ENCODE measurements at places on chromosomes 5 and 9. TPM values are rescaled to one million over a fixed set of nuclear protein-coding genes. Genes with fewer than 3 reads are reported as not detected.

GRCh38 chr5:77773734-77774280 is 2.3 kb downstream of the TBCA start:
- DNase-seq: no peak

- no peak for DNase-seq
Observed at GRCh38 chr5:66364186-66364585, 220.1 kb downstream of the SREK1 start.

DNA sequence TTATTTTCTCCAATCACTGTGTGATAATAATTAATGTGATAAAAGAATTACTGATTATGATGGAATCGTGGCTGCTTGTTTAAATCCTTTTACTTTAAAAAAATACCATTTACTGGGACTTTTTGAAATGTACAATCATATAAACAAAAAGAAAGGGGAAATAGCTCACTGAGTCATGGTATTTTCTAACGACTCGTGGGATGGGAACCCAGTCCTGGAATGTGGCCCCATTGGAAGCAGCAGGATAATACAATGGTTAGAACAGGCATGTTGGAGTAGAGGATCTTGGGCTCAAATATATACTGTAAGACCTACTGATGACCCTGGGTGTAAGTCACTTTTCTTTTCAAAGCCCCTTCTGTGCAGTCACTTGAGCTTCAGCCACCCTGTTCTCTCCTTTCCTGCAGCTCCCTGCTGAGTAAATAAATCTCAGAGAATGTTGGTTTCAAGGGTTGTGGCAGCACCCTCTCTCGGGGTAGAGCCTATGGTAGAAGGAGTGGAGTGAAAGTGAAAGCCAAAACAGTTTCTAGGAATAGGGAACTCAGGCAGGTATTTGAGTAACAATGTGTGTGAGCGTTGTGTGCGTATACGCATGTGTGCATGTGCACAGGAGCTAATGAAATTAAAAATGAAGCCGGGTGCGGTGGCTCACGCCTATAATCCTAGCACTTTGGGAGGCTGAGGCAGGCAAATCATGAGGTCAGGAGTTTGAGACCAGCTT is 40.8 kb upstream of the LARP1 start:
- DNase-seq: no peak

- DNase-seq: no peak
Observed at GRCh38 chr9:23820451-23821374, 5.3 kb downstream of the ELAVL2 start.

- DNase-seq: no peak
Observed at GRCh38 chr9:131279863-131280570, 3.7 kb upstream of the FAM78A start.

GRCh38 chr5:126675338-126675737 is 74.6 kb downstream of the PHAX start:
- no peak for DNase-seq

DNA sequence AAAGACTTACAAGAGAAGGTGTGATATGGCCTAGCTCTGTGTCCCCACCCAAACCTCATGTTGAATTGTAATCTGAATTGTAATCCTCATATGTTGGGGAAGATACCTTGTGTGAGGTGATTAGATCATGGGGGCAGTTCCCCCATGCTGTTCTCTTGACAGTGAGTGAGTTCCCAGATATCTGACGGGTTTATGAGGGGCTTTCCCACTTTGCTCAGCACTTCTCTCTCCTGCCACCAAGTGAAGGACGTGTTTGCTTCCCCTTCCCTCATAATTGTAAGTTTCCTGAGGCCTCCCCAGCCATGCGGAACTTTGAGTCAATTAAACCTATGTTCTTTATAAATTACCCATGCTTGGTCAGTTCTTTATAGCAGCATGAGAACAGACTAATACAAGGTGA is 49.0 kb downstream of the CDO1 start:
- no peak for DNase-seq

DNA sequence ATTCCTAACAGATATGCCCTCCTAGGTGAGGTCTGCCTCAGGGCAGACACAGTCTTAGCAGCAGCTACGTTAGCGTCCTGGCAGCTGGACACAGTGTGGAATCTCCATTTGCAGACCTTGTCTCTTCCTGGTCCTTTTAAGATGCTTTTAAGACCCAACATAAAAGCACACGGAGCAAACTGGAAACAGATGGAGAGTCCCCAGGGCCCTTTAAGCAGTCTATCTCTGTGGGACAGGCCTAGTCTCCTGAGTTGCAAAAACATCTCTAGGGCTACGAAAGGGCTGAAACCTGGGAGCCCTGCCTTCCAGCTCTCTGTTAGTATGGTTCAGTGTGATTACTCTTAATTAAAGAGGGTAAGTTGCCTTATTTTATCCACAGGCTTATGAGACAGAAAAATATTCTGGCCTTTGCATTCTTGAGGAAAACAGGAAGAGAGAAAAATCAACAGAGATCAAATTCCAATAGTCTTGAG is 66.0 kb upstream of the GNA14 start:
- DNase-seq: no peak

DNA sequence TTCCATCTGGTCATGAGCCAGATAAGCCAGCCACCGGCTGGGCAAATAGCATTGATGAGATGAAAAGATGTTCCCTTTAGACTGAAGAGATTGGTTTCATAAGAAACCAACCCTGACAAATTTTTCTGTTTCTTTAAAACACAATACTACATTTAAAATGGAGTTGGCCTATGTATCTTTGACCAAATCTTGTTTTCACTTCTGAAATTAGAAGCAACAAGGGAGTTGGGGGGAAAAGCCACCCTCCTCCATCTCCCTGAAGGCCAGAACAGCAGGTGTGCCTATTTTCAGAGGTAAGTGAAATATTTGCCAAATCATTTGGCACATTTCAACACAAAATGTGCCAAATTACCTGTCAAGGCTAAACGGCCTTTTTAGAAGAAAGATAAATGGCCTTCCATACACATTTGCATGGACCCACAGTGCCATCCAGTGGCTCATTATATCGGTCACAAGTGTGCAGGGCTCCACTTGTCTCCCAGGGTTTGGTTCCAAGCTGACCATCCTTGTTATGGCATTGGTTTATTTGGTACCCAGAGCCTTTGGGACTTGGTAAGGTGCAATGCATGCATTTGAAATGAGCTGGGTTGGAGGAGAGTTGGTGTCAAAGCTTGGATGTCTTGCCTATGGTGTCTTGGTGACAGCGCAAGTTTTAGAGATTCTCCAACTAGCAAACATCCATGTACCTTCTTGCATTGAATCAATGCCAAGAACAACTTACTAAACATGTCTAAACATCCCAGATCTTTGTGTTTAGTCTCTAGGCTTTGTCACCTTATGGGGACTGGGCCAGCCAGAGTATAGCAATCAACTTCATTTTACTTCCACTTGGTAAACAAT is 372.0 kb upstream of the KIF2A start:
- peak; percentile 22 for DNase-seq

DNA sequence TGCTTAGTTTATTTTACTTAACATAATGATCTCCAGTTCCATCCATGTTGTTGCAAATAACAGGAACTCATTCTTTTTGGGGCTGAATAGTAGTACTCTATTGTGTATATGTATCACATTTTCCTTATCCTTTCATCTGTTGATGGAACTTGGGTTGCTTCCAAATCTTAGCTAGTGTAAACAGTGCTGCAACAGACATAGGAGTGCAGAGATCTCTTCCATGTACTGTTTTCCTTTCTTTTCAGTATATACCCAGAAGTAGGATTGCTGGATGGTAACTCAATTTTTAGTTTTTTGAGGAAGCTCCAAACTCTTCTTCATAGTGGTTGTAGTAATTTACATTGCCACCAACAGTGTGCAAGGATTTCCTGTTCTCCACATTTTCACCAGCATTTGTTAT is 138.8 kb upstream of the POC5 start:
- DNase-seq: no peak

DNA sequence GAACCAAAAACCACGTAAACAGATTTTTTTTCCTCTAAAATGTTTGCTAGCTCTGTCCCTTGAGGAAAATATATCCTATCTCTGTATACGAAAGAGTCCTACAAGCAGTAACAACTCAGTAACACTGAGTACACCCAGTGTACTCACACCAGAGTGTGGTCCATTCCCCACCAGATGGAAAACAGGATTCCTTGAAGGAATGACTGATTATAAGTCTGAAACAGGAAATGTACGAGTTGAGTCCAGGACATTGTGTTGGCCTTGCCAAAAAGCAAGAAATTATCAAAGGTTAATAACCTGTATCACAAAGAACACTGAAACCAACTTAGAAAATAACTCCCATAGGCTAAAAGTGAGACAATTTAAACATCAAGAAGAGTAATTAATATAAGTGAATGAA is 20.4 kb downstream of the GOLPH3 start:
- DNase-seq: no peak

- no peak for DNase-seq
Observed at GRCh38 chr5:103298117-103298516, 39.6 kb downstream of the MACIR start.

Gene C5orf52
- total RNA-seq: not detected

DNA sequence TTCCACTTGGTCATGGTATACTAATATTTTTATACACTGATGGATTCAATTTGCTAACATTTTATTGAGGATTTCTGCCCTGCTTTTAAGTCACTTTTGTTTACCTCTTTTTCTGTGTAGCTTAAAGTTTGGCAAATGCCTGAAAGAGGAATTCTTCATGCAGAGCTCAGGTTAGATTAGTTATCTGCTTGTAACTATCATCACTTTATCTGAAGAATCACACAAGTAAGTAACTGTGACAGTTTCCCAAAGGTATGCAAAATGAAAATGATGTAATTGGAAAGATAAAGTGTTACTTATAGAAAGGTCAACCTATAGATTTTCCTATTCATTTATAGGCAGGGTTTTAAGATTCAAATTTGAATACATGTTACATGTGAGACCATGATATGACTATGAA is 188.8 kb upstream of the ACTBL2 start:
- DNase-seq: no peak

Data from left cardiac atrium (tissue), 4 donors.